ENCODE measurements at places on chromosomes 12 and 14. TPM values are rescaled to one million over a fixed set of nuclear protein-coding genes. Genes with fewer than 3 reads are reported as not detected.

DNA sequence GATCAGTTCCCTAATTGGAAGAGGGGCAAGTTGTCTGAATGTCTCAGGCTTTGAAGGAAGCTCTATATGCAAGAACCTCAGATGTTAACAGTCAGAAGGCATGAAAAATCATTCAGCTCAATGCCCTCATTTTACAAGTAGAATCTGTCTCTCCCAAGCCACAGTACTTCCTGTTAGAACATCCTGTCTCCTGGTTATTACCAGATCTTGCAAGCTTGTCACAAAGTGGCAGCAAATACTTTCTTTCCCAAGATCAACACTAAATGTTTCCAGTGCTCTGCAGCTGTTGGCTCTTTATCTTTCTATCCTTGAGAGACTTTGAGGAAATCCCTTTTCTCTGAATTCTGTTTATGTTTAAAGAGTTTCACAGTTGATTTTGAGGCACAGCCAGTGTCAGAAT lies 235.5 kb downstream of the AKAP6 start:
- no peak for DNase-seq

GRCh38 chr12:55703901-55704761 lies 3.6 kb downstream of the ITGA7 start:
- peak; percentile 50 for DNase-seq

- no peak for DNase-seq
These were observed at the start of gene NRXN3 for GRCh38 chr14:78170203-78170602. Gene NRXN3 (plus strand): TSS chr14:78170373. CDS start chr14:78243094, 72,721 bp downstream.

RNASE4 gene
- 26.3 TPM for total RNA-seq

- DNase-seq: no peak
These were observed 83.9 kb upstream of the OSBPL8 start for GRCh38 chr12:76643438-76643837.

GRCh38 chr12:89493670-89494302 lies 30.8 kb downstream of the GALNT4 start:
- no peak for DNase-seq

Data from uterus (tissue), 4 donors.